ENCODE measurements at places on chromosomes 5 and 9.

DNA sequence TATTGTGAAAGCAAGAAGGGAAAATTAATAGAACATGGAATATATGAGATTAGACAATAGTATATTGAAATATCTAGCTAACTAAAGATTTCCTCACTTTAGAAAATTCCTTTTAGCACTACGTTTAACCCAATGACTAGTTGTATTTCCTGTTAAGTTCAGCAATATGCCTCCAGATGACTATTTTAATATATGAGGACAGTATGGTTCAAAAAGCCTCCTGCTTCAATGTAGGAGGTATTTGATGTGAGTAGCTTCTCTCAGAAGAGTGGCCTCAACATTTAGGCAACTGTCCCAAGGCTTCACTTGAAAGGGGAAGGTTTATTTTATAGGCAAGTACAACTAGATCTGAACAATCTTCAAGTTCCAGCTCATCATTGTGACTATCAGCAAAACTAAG, 2.0 kb upstream of the MEF2C start:
- no peak for DNase-seq

- no peak for DNase-seq
Observed at GRCh38 chr5:101047181-101047580, 144.1 kb upstream of the ST8SIA4 start.

DNA sequence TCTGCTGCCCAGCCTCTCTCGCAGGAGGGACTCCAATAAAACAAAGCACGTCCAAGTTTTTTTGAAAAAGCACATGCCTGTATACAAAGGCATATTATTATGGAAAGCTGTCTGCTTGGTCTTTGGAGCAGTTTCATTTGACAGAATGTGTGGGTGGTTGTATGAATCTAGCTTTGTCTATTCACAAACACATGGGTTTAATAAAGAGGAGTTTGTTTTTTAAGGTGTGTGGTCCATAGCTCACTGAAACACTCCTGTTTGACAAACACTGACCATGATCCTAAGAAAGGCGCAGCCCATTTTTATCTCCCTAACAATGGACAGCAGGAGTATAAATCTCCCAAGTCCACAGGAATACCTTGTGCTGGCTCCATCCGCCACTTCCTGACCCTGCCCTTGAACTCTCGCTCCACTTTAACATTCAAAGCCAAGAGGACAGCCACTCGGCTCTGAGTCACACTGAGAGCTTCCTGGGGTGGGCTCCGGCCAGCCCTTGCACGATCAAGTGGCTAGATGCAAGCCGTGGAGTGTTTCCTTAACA, 371.9 kb downstream of the EBF1 start:
- no peak for DNase-seq

- DNase-seq = no peak
Observed at GRCh38 chr9:32877639-32878217, 94.4 kb downstream of the TMEM215 start.

DNA sequence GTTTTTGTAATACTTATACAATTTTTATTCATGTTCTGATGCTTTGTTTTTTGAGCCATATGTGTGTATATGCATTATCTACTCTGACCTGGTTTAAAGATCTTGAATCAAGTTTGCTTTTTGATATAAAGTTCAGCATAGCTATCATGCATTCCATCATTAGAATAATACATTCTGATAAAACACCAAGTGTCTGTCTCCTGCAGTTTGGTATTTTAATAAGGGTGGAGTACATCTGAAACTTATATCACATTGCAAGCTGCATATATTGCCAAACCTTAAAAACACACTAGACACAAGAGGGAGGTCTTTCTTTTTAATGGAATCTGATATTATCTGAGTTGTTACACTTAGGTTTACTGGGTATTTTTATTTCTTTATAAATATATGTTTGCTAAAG, 102.8 kb upstream of the ADAMTSL1 start:
- DNase-seq = no peak

GRCh38 chr5:110665184-110665726, 61.2 kb downstream of the TMEM232 start:
- DNase-seq = no peak

DNA sequence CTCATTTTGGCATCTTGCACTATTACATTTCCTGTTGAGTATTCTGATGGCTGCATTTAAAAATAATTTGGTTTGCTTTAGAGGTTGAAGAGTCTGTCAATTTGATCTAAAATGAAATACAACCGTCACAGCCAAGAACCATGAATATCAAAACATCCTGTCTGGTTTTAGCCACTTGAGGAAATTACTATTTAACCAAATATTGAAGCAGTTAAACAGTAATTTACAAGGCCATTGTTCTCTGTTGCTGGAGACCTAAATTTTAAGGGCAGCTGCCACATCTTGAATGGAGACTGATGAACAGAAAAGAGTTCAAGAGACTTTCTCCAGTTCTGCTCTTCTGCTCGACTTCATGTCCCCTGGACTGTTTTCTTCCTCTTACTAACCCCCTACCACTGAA, 549.4 kb downstream of the LRRC70 start:
- DNase-seq = no peak
